ENCODE measurements at places on chromosomes 13 and 19.
A peak's percentile ranks its signal among the peaks of the same experiment; 100 is the strongest.

DNA sequence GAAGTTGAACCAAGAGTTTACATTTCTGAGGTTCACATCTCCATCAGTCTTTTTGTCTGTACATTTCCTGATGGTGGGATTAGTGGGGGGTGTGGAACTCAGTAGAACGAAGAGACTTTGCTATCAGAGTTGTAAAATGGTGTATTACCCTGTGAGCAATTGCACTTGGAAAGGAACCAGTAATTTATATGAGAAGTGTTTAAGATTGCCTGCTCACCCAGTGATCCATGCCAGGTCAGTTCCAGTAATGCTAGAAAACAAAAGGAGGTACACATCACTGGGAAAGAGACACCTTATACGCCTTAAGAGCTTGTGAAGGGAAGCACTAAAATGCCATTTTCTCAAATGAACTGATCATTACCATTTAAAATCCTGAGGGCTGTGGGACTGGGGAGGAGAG, 7.5 kb upstream of the DACH1 start:
- no peak for DNase-seq

- DNase-seq: no peak
These were observed 49.6 kb downstream of the MYO9B start for GRCh38 chr19:17125062-17125727.

DNA sequence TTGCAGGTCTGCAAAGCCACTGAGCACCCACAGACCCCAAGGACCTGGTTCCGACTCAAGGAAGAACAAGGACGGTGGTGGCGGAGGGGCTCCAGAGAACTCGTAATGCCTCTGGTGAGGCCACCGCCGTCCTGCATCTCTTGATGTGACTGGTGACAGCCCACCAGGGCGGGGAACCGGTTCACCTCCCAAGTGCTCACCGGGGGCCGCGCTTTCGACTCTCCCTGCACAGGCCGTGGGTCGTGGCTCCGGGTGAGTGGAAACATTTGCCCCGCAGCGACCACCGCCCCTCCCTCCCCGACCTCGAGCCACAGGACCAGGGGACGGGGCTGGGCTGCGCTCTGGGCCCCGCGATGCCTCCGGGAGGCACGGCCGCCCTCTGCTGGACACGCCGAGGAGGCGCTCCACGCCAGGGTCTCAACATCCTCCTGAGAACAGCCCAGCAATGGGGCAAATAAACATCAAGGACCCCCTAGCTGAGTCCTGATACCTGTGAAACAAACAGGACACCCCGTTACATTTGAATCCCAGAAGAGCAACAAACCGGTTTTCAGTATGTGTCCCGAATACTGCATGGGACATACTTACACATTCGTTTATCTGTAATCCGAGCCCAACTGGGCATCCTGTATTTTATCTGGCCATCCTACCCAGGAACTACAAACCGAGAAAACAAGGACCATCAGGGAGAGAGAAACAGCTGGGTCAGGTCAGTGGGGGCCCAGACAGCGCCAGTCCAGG, 3.9 kb upstream of the PLPP2 start:
- peak; percentile 30 for DNase-seq

GRCh38 chr19:35533822-35534392, 651 bp downstream of the GAPDHS start:
- no peak for DNase-seq

GRCh38 chr19:46731007-46731501, 14.1 kb upstream of the PRKD2 start:
- DNase-seq: no peak

DNA sequence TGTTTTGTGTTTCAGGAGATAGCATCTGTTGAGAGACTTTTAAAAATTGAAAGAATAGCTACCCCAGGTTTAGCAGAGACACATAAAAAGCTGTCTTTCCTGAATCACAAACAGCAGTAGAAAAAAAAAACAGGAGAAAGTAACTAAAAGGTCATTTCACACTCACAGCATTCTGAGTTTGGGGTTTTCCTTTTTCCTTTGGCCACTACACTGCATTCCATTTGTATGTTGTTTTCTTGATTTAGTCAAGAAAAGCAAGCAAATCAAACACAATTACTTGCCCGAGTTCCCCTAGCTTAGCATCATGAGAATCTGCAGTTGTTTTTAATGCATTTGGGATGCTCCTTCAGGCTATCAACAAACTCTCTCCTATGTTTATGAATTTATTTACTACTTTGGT, 161.0 kb downstream of the KCTD12 start:
- DNase-seq: no peak

- no peak for DNase-seq
These were observed 1492.8 kb downstream of the UQCRFS1 start for GRCh38 chr19:27720155-27720554.

DNA sequence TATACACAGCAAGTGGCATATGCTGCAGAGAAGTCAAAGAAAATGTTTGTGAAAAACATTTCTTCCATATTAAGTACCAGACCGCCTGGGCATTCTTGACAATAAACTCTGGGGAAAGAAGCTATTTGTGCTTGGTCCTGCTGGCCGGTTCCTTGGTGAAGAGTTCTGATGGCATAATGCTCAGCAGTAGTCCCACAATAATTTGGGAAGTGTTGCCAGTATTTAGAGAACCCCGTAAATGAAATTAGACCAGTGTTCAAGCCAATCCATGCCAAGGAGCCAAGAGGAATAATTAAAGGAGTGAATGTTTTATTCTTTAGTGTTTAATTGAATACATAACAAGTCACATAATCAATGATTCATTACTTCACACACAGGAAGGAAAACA, 6.3 kb downstream of the KCTD12 start:
- DNase-seq: no peak

- DNase-seq: no peak
These were observed 569 bp downstream of the POLR1D start for GRCh38 chr13:27622102-27622820.

GRCh38 chr19:31313291-31314030, 35.8 kb downstream of the TSHZ3 start:
- DNase-seq: no peak

DNA sequence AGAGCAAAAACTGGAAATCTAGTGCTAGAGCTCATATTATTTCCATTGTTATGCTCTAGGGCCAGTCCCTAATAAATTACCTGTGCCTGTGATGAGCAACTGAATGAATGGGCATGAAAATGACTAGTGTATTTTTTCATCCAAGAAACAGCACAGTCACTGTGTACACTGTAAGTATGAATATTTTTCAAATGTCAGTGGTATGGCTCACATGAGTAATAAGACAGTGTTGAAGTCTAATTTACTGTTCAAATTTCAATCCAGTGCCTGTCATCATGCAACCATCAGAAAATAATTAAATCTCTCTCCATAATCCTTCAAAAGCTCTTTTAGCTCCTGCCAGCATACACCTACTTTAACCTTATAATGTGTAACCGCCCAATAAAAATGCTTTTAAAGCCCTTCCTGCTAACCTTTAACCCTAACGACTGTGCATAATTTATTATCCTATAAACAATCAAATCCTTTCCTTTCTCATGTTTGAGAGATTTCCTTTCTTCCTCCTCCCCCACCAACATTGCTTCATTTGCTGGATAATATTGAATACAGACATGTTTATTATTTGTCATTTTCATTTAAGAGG, 378.3 kb downstream of the GPC5 start:
- no peak for DNase-seq

DNA sequence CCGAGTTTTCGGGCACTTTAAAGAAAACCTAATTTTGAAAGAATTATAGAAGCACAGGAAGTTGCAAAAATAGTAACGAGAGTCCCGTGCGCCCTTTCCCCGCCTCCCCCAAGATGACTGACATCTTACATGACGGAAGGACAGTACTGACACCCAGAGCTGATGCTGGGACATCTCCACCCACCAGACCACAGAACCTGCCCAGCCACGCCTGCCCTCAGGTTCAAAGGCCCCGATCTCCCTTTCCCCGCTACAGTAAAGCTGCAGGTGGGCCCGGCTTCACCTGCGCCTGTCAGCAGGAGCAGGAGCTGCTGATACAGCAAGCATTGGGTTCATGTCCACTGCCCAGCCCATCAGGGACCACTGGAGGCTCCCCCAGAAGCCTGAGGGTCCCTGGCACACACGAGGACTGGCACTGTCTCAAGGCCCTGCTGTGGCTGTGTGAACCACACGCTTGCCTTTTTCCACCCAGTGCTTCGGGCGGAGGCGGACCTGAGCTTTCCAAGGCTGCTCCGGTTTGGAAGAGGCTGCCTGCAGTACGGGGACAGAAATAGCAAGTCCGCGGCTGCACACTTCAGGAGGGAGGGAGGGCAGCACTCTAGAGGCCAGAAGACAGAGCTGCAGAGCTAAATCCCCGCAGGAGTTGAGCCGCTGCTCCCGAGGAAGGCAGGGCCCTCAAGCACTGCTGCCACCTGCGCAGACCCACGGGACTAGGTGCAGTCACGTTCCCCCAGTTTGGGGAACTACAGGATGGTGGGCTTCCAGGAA, 8.7 kb downstream of the MAP2K2 start:
- peak; percentile 33 for DNase-seq

DNA sequence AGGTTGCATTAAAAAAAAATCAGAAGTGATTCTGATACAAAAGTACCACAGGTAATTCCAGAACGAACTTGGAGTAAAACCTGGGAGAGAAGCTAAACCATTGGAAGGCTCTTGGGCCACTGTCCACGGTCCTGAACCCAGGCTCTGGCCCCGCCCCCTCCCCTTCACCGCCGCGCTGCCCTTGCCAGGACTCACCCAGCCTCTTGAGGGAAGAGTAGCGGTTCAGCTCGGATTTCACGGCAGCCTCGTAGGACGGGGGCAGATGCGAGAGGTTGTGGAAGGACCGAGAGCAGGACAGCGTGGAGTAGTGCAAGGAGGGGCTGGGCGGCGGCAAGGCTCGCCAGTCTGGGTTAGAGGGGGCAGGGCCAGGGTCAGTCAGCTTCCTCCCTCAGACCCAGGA, 5.7 kb downstream of the SHISA7 start:
- no peak for DNase-seq
